Amygdala (tissue), 56 donors: ENCODE measurements at places on chromosomes 1 and 21.

DNA sequence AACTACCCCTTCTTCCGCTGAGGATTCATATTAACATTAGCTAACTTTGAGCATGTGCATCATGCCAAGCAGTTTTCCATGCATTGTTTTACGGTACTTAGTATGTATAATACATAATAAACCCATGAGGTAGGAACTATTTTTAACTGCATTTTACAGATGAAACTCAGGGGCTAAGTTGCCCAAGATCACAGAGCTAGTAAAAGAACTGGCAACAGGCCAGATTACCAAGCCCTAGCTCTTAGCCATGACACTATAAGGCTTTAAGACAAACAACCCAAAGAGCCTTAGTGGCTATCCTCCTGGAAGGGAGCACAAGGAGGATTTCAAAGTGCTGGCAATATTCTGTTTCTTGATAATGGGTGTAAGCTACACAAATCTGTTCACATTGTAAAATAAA, 6.1 kb downstream of the AK2 start:
- no peak for DNase-seq

GRCh38 chr1:185561629-185562028, 172.6 kb upstream of the HMCN1 start:
- DNase-seq = no peak

GRCh38 chr1:110620250-110620615, 14.1 kb upstream of the KCNA2 start:
- DNase-seq = no peak

- no peak for DNase-seq
Observed at GRCh38 chr1:228367798-228368791, 38.5 kb downstream of the TRIM11 start.

DNA sequence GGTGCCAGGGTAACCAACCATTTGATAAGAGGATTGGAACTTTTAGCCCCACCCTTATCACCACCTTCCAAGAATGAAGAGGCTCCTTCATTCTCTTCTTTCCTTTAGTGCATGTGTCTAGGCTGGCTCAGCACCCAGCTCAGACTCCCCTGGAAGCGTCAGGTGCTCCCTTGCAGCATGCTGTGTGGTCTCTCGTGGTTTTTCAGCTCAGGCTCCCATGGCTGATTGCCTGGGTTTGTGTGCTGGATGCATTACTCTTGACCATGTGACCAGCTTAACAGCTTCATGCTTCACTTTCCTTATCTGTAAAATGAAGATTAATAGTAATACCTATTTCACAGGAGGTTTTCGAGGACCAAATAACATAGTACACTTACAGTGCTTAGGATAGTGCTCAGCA, 198.4 kb downstream of the HHAT start:
- DNase-seq = no peak

GRCh38 chr1:172357753-172358385, 62.6 kb upstream of the C1orf105 start:
- no peak for DNase-seq

GRCh38 chr1:58620926-58621325, 43.9 kb upstream of the TACSTD2 start:
- no peak for DNase-seq

DNA sequence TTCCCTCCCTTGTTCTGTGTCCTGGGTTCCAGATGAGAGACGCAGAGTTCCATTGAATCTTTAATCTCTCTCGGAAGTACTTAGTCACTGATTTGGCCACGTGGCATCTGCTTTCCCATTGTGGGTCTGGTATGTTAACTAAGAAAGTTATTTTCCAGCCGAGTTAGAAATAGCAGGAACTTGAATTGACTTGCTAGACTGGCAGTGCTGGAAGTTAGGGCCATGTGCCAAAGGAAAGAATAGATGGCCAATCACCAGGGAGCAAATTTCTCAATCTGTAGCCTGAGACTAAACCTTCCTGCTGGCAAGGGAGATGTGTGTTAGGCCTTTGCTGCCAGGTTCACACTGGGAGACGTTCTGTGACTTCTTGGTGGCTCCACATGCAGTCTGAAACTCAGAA, 24.2 kb upstream of the SLFNL1 start:
- no peak for DNase-seq

- no peak for DNase-seq
Observed at GRCh38 chr1:230542681-230543080, 99.6 kb upstream of the COG2 start.

GRCh38 chr1:206693592-206693991, 8.9 kb downstream of the MAPKAPK2 start:
- no peak for DNase-seq

DNA sequence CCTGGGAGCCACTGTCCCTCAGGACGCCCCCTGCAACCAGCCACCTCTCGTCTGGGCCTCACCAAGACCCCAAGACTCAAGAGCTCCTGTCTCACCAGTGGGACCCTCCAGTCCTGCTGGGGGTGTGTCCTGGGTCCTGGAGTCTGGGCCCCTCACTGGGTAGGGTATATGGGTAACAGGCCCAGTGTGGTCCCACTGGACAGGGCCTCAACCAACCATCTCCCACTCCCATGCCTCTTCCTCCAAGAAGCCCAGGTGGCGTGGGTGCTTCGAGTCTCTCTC, 725 bp upstream of the VWA1 start:
- no peak for DNase-seq

DNA sequence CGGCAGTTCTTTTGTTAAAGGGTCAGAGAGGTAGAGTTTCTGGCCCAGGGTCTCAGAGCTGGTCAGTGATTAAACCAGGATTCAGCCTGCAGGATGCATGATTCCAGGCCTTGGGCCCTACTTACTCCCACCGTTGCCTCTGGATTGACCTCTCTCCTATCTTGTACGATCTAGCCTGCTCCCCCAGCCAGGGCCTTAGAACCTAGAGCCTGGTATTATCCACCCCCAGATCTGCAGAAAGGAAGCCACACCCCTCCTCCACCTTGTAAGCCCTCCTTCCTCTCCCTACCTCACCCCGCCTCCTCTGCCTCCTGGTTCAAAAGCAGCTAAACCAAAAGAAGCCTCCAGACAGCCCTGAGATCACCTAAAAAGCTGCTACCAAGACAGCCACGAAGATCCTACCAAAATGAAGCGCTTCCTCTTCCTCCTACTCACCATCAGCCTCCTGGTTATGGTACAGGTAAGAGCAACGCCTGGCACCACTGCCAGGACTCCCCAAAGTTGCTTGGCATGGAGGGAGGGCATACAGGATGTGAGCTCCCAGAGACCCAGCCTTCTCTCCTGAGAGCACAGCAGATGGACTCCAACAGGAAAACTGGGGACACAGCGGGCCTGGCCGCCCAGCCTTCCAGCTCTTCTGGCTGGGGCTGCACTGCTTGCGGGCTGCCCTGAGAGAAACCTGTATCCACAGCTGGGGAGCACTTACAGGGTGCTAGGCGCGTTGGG, at the start of gene CD52:
TSS of gene CD52 (plus strand) at position 347 of the 726 bp plus-strand sequence. CDS start at position 407, 60 bp downstream.
- DNase-seq = no peak

GRCh38 chr1:89472253-89472652, 52.4 kb upstream of the LRRC8B start:
- no peak for DNase-seq

DNA sequence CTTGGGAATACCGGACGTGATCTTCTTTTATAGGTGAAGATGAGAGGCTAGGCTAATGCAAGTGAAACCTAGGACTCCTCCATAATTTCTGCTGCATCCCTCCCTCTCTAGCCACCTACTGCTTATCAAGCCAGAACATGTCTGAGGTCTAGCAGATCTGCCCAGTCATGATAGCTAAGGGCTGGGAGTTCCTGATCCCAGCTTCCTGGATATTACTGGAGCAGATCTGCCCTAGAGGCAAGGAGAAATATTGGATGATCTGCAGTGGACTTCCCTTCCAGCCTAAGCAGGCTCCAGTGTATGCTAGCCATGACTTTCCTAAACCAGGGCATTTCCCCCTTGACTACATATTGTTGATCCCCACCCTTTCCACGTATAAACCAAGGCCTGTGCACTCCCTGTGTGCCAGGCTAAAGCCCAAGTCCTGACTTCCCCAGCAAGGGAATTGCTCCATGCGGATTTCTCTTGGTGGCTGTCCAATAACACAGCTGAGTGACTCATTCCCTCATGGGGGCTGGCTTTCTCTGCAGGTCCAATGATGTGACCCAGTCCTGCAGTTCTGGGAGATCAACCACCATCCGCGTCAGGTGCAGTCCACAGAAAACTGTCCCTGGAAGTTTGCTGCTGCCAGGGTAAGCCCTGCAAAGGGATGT, 15.5 kb upstream of the SARS1 start:
- DNase-seq = no peak

DNA sequence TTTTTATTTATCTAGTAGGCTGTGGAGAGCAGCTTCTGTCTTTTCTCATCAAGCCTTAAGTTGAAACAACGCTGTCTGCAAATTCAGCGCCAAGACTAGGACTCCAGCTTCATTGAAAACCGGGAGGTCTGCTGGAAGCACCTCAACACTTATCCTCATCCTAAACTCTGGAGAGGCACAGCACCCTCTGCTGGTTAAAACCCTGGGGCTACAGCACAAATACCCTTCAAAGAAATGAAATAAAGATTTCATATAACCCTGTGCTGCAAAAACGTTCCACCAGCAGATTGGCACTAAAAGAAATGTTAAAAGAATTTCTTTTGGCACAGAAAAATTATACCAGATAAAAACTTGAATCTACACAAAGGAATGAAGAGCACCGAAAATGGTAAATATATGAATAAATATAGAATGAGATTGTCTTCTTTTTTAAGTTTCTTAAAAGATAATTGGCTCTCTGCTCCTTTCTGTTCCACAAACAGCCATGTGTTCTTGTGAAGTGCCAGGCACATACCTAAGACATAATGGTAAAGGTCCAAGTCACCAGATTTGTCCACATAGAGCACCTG, 227.7 kb upstream of the SAMSN1 start:
- no peak for DNase-seq

DNA sequence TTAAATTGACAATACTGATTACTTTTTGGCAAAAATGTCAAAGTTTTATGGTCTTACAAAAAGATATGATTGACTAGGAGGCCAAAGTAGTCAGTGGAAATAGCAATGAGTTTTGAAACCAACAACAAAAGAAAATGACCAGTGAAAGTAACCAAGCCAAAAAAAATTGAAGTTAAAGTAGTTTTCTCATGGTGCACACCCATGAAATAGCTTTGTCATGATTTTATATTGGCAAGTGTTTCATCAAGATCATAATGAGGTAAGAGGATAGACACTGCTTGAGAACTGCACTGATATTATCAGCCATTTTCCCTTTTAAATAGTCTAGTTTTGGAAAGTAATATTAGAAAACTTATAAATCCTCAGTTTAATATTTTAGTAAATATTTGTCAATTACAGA, 206.2 kb upstream of the ADAMTS5 start:
- no peak for DNase-seq

GRCh38 chr1:116405241-116406135, 32.4 kb downstream of the ATP1A1 start:
- DNase-seq = no peak

DNA sequence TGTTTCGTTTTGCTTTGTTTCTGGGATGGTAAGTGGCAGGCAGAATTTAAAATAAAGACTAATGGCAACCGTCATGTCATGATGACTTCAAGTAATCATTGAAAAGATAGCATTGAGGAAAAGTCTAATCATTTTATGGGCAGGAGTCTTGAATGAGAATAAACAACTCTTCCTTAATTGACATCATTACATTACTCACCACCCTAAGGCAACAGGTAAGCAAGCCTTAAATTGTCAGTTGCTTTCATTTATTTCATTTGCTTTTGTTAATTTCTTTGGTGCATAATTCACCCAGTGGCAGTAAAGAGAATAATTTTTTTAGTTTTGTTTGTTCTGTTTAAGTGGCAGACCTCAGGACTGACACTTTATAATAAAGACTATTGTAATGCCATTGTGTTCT, 669.0 kb downstream of the RWDD3 start:
- no peak for DNase-seq

GRCh38 chr1:41347276-41347675, 14.0 kb upstream of the FOXO6 start:
- no peak for DNase-seq

DNA sequence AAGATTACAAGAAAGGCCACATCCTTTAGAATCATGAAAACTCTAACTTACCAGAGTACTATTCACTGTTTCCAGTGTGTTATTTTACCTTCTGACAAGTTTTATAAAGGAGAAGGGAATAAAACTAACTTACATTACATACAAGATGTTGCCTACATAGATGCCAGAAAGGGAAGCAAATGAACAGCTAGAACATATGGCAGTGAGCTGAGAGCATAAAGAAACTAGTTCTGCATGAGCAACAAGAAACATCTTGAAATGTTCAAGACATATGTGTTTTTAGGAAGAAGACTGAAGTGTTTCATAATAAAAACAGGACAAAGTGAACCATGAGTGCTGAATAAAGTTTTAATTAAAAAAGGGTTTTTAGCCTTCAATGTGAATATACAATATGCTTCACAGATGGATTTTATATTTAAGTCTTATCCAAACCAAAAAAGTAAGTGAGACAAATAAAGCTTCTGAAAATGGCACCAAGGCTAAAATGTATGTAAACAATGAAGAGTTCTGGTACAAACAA, 39.4 kb downstream of the SLC5A9 start:
- DNase-seq = no peak

GRCh38 chr1:94721240-94721639, 98.9 kb upstream of the SLC44A3 start:
- no peak for DNase-seq

GRCh38 chr1:199040076-199040905, 401.5 kb downstream of the PTPRC start:
- no peak for DNase-seq

DNA sequence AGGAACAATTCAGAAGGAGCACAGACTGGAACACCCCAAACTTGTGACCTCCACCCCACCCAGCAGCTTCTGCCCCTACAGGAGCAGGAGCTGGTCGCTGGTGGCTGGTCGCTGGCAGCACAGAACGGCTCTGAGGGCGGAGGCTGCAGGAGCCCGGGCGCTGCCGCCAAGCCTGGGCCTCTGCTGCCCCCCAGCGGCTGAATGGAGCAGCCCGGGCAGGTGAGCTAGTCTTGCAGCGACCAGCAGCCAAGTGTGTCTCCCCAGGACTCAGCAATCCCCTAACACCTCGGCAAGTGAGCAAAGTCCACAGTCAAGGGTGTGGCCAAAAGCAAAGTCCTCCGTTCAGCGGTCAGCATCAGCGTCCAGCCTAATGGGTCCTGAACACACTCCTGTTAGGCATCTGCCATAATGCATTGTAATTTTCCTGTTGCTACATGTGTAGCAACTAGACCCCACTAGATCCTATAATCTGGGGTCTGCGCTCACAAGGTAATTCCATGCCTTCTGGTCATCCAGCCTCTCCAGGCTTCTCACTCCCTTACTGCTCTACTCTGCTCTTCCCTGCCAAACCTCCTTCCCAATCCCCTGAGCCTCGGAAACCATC, 12.1 kb upstream of the GJB5 start:
- DNase-seq = peak; percentile 19

DNA sequence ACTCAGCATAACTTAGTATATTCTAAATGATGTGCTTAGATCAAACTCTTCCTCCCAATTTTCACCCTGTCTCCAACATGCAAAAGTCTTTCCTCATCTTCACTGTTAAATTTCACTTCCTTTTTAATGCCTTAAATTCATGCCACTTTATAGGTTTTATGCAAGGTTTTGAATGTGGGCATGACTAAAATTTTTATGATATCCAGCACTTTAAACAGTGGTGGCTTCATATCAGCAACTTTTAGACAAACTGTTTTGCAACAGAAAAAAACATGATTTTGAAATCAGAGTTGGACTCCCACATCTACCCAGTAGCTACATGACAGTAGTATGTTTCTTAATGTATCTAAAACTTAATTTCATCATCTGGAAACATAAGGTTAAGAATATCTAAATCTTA, 84.7 kb upstream of the ZP4 start:
- no peak for DNase-seq

- DNase-seq = no peak
Observed at GRCh38 chr1:91736715-91737615, 149.0 kb downstream of the TGFBR3 start.

- no peak for DNase-seq
Observed at GRCh38 chr1:167084757-167085156, 5.4 kb downstream of the GPA33 start.

GRCh38 chr1:196442366-196442765, 165.9 kb downstream of the KCNT2 start:
- DNase-seq = no peak
